ENCODE measurements at places on chromosomes 5 and 9.

GRCh38 chr5:40780199-40780598, 18.0 kb downstream of the PRKAA1 start:
- no peak for DNase-seq

- no peak for DNase-seq
These were observed 3.6 kb downstream of the SUSD3 start for GRCh38 chr9:93061791-93062763.

GRCh38 chr5:432201-432927, 10.6 kb upstream of the EXOC3 start:
- no peak for DNase-seq

DNA sequence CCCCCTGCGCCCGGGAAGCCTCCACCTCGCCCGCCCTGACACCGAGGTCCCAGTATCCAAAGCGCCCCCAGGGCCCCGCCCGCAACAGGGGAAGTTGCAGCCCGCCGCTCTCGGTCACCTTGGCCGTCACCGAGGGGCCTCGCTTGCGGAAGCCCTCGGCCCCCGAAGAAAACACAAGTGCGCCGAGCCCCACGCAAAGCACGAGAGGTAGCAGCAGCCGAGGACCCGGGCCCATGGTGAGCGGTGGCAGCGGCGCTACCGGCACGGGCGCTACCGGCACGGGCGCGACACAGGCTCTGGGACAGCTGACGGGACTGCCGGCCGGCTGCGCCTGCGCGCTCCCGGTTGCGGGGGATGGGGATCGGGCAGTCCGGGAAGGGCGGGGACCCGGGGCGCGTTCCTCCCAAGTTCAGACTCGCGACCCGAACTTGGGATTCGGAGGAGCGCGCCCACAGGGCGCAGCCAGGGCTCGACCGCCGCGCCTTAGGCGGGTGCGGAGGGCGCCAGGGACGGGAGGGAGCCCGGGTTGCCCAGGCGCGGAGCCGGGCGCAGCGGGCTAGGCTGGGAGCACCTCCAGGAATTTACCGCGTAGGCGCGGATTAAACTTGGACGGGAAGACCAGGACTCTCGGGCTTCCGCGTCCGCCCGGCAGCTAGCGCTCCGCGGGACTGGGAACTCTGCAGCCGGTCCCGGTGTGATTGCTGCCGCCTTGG, at the start of gene PPIC:
Gene PPIC (minus strand): TSS at position 335 of the 713 bp plus-strand sequence. CDS start 100 bp downstream, at position 235.
- DNase-seq: peak; percentile 83

- DNase-seq: no peak
These were observed 480.3 kb upstream of the TYRP1 start for GRCh38 chr9:12212860-12213259.

DNA sequence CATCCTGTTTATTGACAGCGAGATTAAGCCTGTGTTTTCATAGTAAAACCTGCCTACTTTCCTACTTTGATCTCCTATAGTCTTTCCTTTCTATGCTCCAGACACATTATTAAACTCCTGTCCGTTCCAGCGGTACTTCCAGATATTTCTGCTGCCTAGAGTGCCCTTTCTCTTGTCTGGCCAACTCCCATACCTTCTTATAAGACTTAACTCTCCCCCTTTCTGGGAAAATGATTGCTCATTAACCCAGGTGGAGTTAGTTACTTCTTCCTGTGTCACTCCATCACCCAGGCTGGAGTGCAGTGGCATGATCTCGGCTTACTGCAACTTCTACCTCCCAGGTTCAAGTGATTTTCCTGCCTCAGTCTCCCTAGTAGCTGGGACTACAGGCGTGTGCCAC, 33.1 kb downstream of the KDM4C start:
- DNase-seq: no peak

GRCh38 chr5:172110921-172111851, 76.8 kb downstream of the STK10 start:
- peak; percentile 87 for DNase-seq

- DNase-seq: no peak
These were observed at the start of gene CARTPT for GRCh38 chr5:71719063-71719964. Gene CARTPT (plus strand): TSS chr5:71719275. CDS start chr5:71719294, 19 bp downstream.

DNA sequence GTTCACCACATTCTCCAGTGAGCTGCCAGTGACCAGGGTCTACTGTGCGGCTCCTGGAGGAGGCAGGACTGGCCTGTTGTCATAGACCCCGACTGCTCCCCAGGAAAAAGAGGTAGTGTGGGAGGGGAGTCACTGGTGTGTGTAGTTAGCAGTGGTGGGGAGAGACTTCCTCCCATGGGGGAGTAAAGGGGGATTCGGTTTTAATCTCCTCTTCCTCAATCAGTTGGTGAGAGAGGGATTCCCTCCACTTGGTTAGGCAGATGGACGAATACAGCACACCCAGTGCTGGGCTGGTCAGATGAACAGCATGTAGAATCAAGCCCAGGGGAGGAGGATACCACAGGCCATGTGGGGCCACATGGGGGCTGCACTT, 207.6 kb upstream of the S1PR3 start:
- DNase-seq: no peak

DNA sequence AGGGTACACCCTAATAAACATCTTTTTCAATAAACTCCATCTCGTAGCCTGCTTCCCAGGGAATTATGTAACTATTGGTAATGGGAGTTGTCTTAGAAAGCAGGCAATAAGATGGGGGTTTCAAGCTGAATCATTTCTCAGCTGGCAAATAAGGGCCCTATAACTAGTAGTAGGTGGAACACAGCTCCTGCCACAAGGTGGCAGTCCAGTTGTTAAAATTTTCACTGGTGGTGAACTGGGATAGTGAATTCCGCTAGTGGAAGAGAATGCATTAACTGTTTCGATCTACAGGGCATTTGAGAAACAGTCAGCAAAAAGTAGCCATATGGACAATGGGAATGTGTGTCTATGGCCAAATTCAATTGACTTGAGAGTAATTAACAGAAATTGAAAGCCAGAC, 27.7 kb downstream of the PCDHB15 start:
- no peak for DNase-seq

- no peak for DNase-seq
These were observed 47.9 kb downstream of the TNFSF15 start for GRCh38 chr9:114757984-114758383.

DNA sequence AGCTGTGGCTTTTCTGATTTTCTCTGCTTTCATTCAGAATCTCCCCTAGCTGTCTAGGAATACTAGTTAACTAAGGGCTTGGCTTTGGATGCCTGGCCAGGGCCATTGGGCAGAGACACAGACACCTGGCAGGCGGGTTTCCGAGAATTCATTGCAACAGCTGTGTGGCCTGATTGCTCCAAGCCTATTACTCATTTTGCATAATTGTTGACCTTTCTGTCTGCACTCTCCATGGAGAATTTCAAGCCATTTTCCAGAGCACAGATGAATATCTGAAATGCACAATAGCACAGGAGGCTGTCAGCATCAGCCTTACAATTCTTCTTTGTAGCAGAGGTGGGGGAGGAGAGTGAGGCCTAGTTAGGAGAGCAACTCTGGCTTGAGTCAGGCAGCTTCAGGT, 310.5 kb downstream of the DMAC1 start:
- DNase-seq: no peak

DNA sequence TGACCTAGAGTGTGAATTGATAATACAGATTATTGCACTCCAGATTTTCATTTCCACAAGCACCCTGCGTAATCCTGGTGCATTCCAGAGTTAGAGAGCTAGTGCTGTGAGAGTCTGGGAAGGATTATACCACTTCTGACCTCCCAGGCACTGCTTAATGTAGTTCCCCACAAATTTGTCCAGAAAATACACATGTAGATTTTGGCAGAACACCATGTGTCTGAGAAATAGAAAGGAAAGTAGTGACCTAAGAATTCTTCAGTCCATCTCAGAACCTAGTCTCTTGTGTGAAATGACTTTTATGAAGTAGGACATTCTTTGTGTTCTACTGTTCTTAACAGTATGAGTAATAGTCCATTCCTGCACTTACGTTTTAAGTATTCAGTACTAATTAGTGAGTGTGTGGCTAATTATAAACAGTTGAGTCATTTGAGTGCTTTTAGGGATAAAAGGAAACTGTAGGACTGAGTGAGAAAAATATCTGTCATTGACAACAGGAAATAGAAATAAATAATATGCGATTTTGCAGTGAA, 27.8 kb upstream of the PTPDC1 start:
- DNase-seq: peak; percentile 64

GRCh38 chr5:61098251-61098995, 63.8 kb downstream of the SMIM15 start:
- DNase-seq: no peak

GRCh38 chr5:54146916-54147315, 163.5 kb downstream of the ARL15 start:
- no peak for DNase-seq

DNA sequence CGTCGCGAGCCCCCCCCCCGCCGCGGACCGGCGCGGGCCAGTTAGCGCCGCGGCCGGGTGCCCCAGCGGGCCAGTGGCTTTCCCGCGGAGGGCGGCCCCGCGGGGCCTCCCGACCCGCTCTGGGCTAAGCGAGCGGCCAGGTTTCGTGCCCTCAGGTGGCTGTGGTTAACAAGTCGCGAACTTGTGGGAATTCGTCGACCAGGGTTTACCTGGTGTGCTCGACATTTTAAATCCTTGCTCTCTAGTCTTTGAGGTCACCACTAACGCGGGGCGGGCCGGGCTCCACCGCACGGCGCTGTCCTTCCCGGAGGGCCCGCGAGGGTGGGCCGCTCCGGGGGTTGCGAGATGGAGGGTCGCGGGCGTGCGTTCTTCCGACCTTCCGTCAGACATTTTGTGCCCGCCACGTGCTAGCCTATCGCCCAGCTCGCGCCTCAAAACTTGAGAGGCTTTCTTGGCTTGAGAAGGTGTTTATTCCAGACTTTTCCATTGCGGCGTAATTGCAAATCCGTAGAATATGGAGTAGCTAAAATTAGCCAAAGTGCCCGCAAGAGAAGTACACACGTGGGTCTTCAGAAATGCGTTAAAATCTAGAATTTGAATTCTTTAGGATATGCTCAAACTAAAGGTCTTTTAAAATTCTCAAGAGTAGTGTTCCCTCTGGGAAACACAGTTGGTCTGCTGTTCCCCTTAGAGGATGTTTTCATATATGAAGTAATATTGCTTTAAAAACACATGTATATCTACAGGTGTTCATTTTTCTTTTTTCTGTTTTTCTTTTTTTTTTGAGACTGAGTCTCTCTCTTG, 2.1 kb downstream of the ANP32B start:
- peak; percentile 33 for DNase-seq

DNA sequence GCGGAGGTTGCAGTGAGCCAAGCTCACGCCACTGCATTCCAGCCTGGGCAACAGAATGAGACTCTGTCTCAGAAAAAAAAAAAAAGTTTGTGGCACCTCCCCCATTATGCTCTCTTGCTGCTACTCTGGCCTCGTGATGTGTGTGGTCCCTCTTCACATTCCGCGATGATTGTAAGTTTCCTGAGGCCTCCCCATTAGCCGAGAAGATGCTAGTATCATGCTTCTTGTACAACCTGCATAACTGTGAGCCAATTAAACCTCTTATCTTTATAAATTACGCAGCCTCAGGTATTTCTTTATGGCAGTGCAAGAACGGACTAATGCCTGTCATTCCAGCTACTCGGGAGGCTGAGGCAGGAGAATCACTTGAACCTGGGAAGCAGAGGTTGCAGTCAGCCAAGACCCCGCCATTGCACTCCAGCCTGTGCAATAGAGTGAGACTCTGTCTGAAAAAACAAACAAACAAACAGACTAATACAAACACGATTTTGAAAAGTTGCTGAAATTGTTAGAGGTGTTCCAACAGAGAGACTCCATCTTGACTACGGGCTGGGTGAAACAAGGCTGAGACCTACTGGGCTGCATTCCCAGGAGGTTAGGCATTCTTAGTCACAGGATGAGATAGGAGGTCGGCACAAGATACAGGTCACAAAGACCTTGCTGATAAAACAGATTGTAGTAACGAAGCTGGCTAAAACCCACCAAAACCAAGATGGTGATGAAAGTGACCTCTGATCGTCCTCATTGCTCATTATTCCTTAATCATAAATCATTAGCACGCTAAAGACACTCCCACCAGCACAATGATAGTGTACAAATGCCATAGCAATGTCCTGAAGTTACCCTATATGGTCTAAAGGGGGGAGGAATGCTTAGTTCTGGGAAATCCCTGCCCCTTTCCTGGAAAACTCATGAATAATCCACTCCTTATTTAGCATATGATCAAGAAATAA, 8.3 kb upstream of the AFF4 start:
- DNase-seq: peak; percentile 67

- DNase-seq: peak; percentile 12
These were observed 222.2 kb upstream of the IRX1 start for GRCh38 chr5:3373391-3373790.

- peak; percentile 71 for DNase-seq
These were observed at the start of gene NEURL1B for GRCh38 chr5:172640822-172641358. Gene NEURL1B (plus strand): TSS chr5:172641263. CDS start chr5:172641407, 144 bp downstream.

GRCh38 chr9:127612939-127613582, 984 bp downstream of the STXBP1 start:
- DNase-seq: peak; percentile 85

GRCh38 chr5:14488709-14489108, 92.9 kb upstream of the OTULINL start:
- no peak for DNase-seq

DNA sequence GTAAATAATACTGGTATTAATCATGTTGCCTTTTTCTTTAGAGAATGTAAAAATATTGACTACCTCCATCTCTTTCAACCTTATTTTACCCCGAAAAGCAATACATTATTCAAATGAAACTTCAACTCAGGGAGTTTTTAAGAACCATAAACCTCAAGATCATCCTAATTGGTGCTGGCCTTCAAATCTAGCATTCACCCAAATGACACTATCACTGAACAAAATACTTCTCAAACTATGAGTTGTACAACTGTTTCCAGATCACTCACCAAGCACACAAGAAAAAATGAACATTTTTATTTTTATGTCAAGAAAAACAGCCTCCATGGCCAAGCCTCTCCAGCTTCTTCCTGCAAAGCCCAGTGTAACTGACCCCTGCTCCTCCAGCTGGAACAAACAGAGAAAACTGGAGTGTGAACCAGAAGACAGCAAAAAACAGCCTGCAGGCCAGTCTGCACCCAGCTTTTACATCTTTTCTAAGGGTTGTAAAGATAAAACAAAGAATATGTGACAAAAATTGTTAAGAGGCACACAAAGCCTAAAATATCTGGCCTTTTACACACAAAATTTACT, 21.2 kb downstream of the AUH start:
- no peak for DNase-seq

DNA sequence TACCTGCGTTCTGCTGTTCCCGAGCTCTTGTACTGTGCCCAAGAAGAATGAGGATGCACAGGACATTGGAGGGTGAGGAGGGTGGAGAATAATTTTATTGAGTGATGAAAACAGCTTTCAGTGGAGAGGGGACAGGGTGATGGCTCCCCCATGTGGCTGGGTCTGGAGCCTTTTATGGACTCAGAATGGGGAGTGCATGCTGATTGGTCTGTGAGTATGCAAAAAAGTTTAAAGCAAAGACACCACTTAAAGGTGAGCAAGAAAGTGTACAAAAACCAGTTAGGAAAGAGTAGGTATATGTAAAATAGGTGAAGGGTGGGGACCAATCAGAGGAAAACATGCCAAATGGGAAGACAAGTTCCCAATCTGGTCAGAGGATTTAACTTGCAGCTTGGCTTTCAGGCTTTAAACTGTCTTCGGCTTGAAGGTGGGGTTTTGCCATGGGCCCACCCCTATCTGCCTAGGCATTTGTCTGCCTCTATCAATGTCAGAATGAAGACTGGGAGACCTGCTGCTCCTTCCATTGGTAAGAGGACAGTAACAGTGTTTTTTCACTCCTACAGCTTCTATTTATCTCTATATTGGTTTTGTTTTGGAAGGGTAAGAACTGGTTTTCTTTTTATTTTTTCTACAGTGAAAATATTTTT, 118.0 kb upstream of the RAI14 start:
- DNase-seq: peak; percentile 43

GRCh38 chr9:137974746-137975526, 97.4 kb downstream of the CACNA1B start:
- no peak for DNase-seq

GRCh38 chr5:6401410-6401809, 23.1 kb upstream of the MED10 start:
- no peak for DNase-seq

- no peak for DNase-seq
These were observed 71.2 kb downstream of the SYK start for GRCh38 chr9:90872835-90873294.
